Left ventricle myocardium superior (tissue), 1 donor: ENCODE measurements at places on chromosomes 4 and X. TPM values are rescaled to one million over a fixed set of nuclear protein-coding genes. Genes with fewer than 3 reads are reported as not detected.

GRCh38 chr4:75229806-75230570 is 284.2 kb downstream of the RCHY1 start:
- no peak for DNase-seq

DNA sequence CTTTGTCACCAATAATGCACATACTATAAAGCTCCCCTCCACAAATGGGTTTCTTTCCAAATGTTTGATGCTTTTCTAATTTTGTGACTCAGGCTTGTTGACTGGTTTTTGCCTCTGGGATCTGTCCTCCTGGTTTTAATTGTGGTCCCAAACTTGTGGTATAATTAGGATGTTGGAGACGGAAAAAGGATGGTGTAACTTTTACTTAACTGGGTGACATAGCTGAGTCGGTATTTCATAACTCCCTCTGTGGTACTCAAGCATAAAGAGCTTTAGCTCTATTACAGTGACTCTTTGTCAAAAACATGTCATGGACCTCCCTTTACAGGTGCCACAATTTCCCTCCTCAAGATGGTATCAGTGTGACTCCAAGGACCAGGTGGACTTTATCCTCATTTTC is 119.7 kb upstream of the RBPJ start:
- DNase-seq: no peak

GRCh38 chr4:2069161-2069971 is 10.2 kb downstream of the NAT8L start:
- DNase-seq: peak; percentile 22

DNA sequence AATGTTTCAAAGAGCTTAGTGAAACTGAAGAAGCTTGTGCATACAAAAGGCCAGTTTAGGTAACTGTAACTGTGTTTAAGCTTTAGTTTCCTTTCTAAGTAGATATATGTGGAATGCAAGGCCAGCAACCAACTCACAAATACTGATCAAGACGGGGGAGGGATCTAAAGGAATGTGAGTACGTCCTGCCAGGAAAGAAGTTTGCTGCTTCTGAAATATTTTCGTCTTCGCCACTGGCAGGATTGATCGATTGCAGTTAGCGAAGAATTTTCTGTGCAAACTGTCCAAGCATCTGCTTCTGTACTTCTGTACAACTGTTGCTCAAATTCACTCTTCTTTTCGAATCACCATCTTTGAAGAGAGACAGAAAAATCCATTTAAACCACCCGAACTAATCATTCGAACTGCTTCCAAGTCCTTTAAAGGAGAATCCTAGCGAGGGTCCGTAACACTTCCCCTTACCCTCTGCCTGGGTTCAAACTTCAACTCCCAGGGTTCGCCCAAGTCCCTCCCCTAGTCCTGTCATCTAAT is 373 bp upstream of the INTS6L start:
- DNase-seq: no peak

DNA sequence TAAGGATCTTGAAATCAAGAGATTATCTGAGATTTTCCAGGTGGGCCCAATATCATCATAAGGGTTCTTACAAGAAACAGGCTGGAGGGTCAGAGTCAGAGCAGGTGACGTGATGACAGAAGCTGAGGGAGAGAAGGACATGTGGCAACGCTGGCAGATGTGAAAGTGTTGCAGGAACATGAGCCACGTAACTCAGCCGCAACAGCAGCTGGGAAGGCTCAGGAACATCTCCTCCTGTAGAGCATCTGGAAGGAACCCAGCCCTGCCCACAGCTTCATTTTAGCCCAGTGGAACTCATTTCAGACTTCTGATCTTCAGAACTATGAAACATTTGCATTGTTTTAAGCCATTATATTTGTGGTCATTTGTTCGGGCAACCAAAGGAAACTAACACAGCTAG is 156.3 kb upstream of the VEGFC start:
- peak; percentile 28 for DNase-seq

GRCh38 chr4:94976371-94977011 is 218.7 kb downstream of the BMPR1B start:
- no peak for DNase-seq

DNA sequence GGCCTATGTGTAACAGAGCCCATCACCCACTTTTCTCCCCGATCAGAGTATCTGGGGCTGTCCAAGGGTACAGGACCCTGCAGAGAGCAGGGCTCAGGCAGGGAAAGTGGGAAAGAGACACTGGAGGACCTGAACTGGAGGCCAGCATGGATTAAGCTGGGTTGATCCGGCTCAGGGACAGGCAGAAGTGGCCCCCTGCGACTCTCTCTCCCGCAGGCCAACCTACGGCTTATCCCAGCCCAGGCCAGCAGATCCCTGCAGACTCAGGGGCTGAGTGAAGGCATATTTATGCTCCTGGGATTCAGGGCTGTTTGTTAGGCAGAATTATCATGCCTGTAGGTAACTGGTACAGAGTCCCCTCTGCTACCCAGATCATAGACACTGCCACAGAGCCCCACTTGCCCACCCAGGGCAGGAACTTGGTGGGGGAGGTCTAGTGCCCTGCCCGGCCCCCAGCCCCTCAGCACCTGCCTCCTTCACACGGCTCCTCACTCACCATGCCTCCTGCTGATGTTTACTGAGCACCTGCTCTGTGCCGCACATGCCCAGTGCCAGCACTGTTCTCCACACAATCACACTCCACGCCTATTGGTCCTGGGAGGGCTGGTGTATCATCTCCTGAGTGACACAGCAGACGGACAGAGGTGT is 87.3 kb downstream of the ADRA2C start:
- DNase-seq: no peak

DNA sequence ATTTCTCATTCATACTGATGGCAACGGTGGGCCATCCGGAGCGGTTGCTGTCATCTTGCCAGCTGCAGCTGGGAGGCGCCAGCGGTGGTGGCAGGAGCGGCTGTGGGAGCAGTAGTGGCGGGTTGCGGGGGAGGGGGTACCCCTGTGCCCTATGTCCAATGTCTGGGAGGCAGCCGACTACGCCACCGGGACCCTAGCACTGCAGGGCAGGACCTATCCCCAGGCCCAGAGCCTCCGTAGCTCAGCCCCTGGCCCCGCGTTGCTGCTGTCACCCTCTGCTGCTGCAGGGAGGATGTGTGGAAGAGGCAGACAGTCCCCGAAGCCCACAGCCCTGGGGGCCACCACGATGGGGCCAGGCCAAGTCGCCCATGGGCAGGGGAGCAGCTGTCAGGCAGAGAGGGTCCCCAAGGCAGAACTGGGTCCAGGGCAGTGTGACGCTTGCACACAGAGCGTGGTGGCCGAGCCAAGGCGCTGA is 10.0 kb upstream of the SPP1 start:
- no peak for DNase-seq

DNA sequence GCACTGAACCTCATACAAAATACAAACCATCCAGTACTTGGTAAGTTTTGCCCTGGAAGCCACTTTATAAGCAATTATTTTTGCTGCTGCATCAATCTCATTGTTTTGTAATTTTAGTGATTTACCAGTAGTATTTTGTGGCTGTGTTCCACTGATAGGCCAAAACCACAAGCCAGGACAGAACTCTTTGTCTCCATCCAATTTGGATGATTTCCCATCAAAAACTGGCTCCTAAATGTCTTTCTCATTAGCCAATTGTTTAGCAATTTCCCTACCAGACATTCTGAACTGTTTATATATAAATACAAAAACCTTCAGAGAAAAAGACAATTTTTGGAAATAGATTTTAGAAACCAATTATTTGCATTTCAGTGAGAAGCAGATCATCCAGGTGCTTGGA is 4.4 kb downstream of the GSPT2 start:
- no peak for DNase-seq

DNA sequence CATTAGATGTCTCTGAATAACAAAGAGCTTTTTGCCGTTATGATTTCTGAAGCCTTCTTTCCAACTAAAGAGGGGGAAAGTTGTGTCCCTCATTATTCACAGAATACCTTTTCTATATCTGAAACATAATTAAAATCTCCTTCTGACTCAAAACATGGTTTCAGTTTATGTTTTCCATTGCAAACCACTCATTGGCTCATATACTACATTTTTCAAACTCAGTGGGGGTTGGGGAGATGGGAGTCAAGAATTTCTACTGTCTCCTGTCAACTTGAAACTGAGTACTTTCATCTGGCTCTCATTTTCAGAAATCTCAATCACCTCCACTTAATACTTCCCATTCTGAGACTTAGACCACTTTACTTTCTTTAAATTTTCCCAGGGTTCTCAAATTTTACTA is 1839.5 kb upstream of the PCDH10 start:
- DNase-seq: no peak

DNA sequence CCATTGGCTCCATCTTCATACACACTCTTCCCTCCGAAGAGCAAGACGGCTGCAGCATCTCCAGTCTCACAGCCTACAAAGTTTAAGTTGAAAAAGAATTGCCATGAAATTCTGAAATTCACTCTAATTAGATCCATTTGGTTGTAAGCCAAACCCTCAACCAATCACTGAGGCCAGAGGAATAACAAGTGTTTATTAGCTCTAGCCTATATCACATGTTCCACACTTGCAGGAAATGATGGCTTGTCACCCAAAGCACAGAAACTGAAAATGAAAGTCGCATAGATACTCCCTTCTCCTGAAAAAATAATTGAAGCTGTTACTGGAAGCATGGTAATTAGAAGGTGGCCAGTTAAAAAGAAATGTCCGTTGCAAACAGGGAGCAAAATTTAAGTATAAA is 1071.8 kb downstream of the CCSER1 start:
- no peak for DNase-seq

DNA sequence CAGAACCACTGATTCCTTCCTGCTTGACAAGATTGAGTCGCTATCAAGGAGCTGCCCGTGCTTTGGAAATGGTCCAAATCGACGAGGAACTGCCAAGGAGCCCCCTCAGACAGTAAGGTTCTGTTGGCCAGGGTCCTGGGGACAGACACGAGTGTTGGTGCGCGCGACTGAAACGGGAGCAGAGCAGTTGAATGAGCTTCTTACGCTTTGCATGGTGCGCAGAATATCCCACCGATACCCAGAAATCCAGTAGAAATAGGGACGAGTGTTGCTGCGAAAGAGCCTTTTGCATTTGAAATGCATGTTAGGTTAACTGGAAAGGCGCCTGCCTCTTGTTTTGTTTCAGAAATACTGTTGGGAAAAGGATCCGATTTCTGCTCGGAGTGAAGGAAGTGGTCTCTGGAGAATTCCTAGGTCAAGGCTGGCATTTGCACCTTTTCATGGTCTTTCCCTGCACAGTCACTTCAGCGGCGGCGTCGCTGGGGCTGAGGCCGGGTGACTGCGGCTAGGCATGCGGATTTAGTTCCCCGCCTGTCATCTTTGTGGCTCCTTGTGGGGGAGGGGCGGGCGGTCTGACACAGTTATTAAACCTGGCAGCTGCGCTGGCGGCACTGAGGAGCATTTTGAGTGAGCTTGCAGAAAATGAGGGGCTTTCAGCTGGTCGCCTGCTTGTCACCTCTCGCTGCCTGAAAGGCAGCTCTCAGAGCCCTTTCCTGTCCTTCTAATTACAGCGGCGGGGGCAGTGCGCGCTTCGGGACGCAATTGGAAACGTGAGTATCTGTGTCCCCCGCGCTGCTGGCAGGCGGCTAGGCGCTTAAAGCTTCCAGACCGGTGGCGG is 51.5 kb upstream of the TRIM2 start:
- DNase-seq: peak; percentile 56

DNA sequence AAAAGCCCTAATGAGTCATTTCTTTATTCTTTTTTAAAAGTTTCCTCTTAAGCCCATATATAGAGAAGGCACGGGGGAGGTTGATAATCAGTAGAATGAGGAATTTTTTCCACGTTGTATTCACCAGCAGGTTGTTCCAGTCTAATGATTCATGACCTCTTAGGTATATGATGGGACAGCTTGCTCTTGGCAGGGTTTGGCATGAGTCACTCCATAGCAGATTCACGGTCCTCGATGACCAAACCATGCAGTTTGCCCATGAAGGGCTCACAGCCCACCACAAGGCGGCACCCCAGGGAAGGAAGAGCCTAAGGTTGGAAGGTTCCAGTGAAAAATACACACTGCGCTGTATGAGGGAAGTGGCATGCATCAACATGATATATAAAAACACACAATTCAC is 623.8 kb upstream of the DIPK2B start:
- no peak for DNase-seq

DNA sequence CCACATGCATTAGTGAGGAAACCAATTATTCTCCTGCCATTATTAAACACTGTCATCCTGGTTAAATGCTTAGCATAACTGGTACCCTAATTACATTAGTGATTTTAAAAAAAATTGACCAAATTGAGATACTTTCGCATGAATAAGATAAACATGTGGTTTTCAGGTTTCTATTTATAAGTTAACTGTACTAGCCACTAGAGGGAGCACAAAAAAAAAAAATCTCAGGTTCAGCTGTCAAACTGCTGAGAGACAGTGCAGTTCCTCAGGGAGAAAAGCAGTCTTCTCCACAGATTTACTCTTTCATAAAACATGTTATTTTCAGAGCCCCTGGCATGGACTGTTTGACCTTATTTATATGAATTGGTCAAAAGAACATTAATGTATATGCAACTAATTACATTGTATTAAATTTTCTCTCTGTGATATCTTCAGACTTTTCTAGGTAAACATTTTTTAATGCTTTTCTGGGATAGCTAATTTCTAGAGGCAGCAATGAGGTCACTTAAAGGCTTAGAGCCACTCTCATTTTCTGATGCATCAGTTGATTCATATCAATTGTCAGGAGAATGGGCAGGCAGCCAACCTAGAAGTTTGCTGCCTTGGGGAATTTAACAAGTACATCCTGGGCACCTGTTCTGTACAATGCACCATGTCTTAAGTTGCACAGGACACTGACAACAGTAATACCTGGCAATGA is 167.5 kb downstream of the CDS1 start:
- DNase-seq: no peak

DNA sequence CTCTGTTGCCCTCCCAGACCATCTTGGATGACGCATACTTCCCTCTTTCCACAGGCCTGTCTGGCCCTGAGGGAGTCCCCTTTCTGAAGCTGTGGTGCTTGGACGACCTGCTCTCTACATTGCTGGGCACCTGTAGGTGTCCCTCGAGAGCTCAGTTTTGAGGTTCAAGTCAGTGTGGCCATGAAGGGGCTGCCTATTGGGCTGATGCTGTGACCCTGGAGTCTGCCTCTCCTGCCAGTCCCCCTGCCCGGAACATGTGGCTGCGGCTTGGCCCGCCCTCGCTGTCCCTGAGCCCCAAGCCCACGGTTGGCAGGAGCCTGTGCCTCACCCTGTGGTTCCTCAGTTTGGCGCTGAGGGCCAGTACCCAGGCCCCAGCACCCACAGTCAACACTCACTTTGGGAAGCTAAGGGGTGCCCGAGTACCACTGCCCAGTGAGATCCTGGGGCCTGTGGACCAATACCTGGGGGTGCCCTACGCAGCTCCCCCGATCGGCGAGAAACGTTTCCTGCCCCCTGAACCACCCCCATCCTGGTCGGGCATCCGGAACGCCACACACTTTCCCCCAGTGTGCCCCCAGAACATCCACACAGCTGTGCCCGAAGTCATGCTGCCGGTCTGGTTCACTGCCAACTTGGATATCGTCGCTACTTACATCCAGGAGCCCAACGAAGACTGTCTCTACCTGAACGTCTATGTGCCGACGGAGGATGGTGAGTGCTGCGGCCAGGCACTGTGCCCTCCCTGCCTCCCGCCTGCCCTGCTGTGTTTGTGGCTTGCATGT is 3.0 kb downstream of the NLGN3 start:
- no peak for DNase-seq

Gene RAI2
- 22.3 TPM for total RNA-seq

Gene NSG1
- total RNA-seq: 12.2 TPM

Gene BEND4
- total RNA-seq: not detected

Gene SHOX
- total RNA-seq: not detected

Gene ARHGAP10
- total RNA-seq: 69.2 TPM

Gene FHDC1
- total RNA-seq: 0.35 TPM

Gene ZCCHC18
- total RNA-seq: 0.30 TPM
